ENCODE measurements at places on chromosomes 2 and 18.

- no peak for DNase-seq
Measured at GRCh38 chr18:48079885-48080284, 149.4 kb upstream of the SMAD2 start.

GRCh38 chr2:152861349-152861942, 143.0 kb downstream of the ARL6IP6 start:
- DNase-seq, result peak; percentile 32

- DNase-seq, result no peak
Measured at GRCh38 chr2:45992021-45992740, 305.0 kb upstream of the EPAS1 start.

DNA sequence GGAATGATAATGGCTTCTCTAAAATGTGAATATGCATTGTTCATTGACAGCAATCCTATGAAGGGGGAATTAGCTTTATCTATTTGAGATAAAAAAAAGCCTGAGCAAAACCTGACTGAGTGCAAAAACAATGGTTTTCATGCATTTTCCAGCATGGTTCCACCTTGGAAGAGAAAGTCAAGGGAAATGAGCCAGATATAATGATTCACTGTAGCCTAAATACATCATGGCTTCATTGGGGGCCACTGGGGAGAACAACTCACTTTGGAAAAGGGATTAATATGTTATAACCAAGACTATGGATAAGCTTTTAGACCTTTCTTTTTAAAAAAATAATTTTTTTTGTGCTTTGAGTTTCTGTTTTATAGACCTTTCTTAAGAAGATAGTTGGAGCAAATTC, 679.7 kb downstream of the NYAP2 start:
- no peak for DNase-seq

DNA sequence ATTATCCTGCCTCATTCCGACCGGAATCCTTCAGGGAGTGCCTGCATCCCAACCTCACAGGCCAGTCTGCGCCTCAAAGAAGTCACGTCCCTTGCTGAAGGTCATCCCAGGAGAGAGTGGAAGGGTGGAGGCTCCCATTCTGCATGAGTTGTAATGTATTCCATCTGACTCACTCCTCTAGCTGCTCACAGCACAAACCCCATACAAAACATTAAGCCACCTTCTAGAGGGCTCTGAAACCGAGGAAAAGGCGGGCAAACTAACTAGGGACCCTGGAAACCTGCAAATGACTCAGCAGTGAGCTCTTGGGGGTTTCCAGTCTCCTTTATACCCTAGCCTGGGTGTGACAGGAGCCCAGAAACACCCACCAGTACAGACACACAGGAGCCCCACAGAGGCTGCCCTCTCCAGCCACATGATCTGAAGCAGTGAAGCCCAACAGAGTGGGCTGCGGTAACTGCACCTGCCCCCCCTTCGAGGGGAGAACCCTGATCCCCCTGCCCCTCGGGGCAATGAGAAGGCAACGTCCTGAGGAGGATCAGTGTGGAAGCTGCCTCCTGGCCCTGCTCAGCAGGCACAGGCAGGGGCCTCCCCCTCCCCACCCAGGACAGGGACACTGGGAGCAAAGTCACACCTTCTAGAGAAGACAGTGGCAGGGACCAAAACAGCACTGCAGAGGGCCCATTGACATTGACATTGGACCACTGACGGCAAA, 69.3 kb upstream of the SNTG2 start:
- DNase-seq, result no peak

GRCh38 chr2:88059979-88060906, 4.7 kb upstream of the KRCC1 start:
- DNase-seq, result peak; percentile 71

DNA sequence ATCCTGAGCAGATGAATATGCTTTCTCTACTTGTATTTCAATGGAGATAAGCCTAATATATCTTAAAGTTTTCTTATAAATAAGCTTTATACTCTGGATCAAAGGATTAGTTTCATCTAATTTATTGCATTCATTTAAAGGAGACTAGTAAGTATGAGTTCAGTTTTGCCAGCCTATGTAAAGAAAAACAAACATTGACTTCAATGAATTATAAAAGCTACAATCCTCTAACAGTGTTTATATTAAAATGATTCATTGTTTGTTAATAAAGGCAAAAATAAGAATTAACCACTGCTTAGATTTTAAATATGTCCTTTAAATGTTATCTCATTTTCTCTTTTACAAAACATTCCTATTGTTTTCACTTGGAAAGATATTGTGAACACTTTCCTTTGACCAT, 566.0 kb downstream of the EPHA4 start:
- DNase-seq, result no peak

DNA sequence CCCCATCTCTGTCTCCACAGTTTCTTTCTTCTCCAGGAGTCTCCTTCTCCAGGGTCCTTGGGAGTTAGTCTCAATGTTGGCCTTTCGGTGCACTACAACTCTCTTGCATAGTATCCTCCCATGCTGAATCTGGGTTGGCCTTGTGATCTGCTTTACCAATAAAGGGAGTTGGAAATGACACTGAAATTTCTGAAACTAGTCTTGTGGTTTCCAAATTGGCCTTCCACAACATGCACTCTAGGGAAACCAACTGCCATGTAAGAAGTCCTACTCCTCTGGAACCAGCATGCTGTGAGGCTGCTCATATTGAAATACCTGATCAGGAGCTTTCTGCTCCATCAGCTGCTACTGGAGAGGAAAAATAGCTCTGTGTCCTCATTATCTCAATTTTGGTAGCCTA, 9.9 kb upstream of the ABHD3 start:
- DNase-seq, result no peak

GRCh38 chr18:48928787-48929186, 22.0 kb downstream of the SMAD7 start:
- DNase-seq, result peak; percentile 73

- no peak for DNase-seq
Measured at GRCh38 chr2:200850512-200851256, 13.8 kb downstream of the CLK1 start.

- DNase-seq, result peak; percentile 73
Measured at GRCh38 chr2:46876741-46877384, 38.7 kb downstream of the MCFD2 start.

- no peak for DNase-seq
Measured at GRCh38 chr2:30622452-30622851, 175.4 kb downstream of the LCLAT1 start.

GRCh38 chr2:145007093-145007959, 487.4 kb upstream of the ZEB2 start:
- DNase-seq, result no peak

- no peak for DNase-seq
Measured at GRCh38 chr2:221381928-221382488, 190.1 kb downstream of the EPHA4 start.

- DNase-seq, result no peak
Measured at GRCh38 chr2:2045950-2046349, 285.1 kb downstream of the MYT1L start.

DNA sequence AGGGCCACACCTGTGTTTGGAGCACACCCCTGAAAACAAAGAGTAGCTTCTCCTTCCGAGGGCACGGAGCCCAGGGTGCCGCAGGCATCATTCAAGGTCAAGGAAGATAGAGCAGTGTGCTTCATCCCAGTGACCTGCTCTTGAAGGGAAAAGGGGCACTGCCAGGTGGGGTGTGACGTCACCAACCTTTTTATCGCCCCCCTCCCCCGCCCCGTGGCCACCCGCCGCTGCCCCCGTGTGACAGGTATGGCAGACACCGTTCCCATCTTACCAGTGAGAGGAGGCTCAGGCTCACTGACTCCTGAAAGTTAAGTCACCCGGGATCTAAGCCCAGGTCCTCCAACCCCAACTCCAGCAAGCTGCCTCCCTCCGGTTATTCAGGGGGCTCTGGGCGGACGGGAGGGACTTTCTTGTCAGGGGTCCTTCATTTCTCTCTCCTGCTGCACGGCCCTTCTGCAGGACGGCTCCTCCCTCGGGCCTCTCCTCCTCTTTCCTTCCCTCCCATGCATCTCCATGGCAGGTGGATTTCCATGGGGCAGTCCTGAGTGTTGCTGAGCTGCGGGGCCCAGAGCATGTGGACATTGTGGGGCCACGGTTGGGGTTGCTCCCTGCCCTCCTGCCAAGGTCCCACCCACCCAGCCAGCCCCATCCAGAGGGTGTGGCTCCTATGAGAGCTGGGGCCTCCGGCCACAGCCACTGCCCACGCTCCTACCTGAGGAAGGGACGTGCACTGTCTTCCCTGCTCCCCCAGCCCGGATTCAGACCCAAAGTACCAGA, 114.1 kb upstream of the HDAC4 start:
- DNase-seq, result no peak

DNA sequence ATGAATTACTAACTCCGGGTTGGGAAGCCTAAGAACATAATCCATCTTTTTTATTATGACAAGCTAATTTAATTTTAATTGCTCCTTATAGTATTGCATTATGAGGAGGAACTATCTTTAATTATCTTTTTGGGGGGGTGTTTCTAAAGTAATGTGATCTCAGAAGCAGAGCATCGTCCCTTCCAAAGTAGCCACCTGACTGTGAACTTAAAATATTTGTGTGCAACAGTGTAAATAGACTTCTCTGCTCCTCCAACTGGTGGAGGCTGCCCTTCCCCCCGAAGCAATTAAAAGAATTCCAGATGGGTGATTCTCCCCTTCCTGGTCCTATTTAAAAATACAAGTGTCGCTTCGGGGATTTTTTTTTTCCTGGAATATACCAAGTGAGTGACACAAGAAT, 55.7 kb downstream of the TCF7L1 start:
- DNase-seq, result no peak

DNA sequence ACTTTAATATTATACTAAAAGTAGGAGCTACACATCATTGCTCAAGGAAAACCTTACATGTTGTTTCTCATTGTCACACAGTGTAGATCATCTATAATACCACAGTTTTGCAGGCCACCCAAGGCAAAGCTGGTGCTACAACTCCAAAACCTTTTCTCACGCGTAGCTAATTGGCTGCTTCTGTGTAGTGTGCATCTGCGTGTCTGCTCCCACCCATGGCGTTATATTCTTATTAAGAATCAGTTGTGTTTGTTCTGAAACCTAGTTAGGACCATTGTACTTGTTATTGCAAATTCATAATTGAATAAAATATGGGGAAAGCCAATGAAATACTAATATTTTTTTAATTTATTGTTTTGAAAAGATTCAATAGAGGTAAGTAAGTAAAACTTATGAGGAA, 83.9 kb downstream of the RBM43 start:
- no peak for DNase-seq

- DNase-seq, result no peak
Measured at GRCh38 chr2:103526757-103527156, 764.9 kb downstream of the TMEM182 start.

DNA sequence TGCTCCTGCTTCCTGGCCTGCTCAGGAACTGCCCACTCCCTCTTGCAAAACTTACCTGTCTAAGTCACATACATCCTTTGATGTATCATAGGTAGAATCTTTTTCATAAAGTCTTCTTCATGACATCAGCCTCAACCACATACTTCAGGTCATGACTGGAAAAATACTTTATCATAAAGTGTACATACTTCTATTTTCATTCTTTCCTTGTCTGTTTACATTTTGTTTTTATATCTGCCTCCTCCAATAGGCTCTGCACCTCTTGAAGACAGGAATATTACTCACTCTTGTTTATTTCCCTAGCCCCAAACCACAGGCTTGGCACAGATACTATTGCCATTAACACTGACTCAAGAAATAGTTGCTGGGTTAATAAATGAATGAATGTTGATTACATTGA, 43.6 kb upstream of the ZNF804A start:
- no peak for DNase-seq

DNA sequence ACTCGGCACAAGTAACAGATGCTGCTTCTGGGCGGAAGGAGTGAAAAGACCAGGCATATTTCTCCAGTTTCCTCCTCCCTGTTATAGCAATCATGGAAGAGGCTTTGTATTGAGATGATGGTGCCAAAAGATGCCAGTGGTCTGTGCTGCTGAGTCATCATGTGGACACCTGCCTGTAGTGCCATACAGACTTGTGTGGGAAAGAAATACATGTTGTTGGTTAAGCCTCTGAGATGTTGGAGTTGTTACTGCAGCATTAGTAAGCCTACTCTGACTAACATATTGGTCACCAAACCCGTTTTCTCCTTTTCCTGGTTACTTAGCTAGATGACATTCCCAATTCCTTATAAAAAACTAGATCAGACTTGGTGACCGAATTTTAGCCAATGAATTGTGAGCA, 356.9 kb downstream of the ZNF521 start:
- no peak for DNase-seq

- peak; percentile 54 for DNase-seq
Measured at GRCh38 chr2:203463266-203463678, 71.8 kb downstream of the RAPH1 start.

All from SK-N-SH (cell line).